ENCODE measurements at places on chromosomes 5 and 9. TPM values are rescaled to one million over a fixed set of nuclear protein-coding genes. Genes with fewer than 3 reads are reported as not detected.
A peak's percentile ranks its signal among the peaks of the same experiment; 100 is the strongest.

GRCh38 chr9:7103771-7104170 lies 346.0 kb downstream of the KDM4C start:
- DNase-seq, result no peak

DNA sequence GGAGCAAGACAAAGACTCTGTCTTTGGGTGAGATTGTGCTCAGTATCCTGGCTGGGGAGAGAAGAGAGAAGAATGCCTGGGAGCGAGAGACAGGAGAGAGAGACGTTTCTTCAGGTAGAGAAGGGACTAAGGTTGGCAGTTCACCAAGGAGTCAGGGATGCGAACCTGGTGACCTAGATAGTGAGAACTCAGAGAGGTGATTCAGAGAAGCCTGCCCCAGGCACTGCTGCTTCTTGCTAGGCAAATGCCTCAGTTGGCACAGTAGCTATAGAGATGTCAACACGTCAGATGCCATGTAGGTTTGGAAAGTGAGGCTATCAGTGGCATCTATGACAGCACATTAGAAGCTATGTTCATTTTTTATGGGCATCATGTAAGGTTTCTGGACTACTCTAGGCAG lies 231.6 kb upstream of the VLDLR start:
- no peak for DNase-seq

PKD2L2 gene
- total RNA-seq, result not detected

DNA sequence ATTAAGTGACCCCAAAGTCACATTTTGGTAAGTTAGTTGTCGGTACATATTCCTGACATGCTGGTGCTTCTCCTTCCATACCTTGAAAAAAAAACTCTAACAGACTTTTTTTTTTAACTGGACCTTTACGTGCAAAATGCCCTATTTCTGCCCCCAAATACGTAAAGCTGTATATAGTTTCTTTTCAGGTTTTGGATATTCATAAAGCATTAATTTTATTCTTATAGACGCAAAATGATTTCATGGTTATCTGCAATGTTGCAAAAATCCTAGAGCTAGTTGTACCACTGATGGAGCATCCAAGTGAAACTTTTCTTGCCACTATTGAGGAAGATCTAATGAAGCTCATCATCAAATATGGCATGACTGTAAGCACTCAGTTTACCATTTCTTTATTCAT lies 167.6 kb downstream of the NIPBL start:
- DNase-seq, result no peak

DMRT3 gene
- total RNA-seq, result not detected

GRCh38 chr9:3894772-3895171 lies 369.0 kb upstream of the RFX3 start:
- peak; percentile 94 for DNase-seq

DNA sequence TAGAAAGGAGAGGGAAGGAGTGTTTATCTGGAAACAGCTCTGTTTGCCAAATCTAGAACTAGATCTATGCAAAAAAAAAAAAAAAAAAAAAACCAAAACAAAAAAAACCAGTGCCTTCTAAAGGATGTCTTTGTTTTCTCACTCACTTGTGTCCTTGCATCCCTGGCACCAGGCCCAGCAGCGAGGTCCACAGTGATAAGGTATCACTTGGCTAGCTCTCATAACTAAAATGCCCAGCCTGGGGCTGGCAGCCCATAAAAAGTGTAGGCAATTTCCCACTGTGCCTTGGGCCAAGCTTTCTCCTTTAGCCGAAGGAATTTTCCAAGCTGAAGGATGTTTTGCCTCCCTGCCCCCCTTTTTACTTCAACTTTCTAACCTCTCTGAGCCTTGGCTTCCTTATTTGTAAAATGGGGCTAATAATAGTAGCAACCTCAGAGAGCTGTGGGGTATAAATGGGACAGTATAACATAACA lies 20.8 kb downstream of the RGS3 start:
- no peak for DNase-seq

ARHGEF28 gene
- total RNA-seq, result 90.0 TPM

DNA sequence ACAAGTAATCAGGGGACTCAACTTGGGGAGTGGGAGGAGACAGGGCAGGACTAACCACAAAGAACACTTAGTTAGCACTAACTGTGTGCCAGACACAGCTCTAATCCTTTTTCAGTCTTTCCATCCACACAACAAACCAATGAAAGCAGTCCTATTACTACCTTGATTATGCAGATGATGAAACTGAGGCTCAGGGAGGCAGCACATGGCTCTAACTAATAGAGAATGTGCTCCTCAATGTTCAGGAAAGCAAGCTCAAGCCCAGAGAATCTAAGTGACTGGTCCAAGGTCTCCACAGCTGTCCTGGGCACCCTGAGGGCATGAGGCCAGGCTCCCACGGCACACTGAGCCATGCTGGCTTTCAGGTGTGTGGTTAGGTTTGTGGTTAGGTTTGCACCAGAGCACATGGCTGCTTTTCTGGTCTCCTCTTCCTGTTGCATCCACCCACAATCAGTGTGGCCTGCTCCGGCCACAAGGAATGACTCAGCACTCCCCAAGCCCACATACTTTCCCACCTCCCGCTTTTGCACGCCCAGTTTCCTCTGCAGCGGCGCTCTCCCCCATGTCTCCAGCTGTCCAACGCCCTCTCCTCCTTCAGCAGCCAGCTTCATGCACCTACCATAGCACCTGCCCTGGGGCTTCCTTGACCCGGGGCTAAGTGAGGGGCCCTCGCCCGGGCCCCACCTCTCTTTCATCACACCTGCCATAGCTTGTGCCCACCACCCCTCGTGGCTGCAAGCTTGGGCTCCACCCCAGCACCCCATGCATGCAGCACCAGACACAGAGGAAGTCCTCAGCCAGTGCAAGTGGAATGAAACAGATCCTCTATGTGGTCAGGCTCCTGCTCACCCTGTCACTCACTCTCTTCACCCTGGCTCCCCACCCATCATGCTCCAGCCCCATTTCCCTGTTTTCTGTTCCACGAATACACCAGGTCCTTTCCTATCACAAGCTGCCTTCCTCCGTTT lies 133.1 kb downstream of the GABBR2 start:
- DNase-seq, result peak; percentile 29

GRCh38 chr5:112729630-112730029 lies 8.1 kb upstream of the APC start:
- no peak for DNase-seq

CERCAM gene
- 117 TPM for total RNA-seq

- DNase-seq, result no peak
Measured at GRCh38 chr9:36720043-36720442, 147.3 kb downstream of the MELK start.

DNA sequence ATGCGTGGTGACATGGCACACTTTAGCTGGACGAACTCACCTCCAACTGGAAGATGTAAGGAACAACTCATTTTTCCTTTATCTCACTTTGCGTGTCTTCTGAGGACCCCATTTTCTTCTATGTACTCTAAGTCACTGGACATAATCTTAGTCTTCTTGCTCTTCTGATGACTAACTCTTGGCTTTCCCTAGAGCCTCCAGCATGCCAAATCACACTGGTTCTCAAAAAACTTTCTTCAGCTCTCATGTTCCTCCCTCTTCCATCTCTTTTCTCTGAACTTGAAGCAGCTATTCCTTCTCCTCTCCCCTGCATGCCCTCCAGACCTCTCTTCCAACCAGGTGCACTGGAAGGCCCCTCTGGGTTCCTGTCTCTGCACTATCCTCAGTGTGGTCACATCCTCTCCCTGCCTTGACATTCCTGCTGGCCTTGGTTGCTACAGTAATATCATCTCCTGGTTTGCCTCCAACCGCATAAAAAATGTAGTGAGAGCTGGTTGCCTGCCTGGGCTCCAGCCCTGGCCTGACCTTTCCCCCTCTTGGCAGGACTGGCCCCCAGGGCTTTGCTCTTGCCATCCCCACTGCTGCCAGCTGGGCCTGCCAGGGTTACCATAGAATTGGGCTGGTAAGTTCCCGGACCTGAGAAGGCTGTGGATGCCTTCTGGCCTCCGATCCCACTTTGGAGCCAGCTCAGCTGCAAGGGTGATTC lies 44.8 kb upstream of the BNC2 start:
- peak; percentile 21 for DNase-seq

DNA sequence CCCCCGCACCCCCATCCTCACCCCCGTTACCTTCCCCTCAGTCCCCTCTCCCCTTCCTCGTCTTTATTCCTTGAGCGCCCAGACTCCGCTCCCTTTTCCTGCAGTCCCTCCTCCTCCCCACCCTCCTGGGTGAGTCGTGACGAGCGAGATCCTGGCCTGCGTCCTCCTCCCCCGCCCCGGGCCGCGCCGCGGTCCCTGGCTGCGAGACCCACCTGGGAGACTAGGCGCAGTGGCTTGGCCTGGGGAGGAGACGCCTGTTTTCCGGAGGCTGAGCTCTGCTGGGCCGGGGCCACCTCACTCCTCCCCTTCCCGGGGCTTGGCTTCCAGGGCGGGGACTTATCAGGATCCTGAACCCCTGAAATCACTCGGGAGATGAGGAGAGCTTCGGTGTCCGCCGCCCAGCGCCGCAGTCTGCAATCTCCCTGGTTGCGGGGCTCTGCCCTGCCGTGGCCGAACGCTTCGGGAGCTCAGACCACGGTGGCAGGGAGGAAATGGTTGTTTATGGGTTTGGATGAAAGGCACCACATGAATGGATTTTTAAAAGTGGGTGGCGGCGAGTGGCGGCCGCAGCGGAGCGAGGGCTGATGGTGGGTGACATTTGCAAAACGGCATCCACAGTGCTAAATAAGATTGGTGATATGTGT lies 984 bp downstream of the STXBP1 start:
- peak; percentile 73 for DNase-seq

- no peak for DNase-seq
Measured at GRCh38 chr9:99366621-99367020, 144.5 kb downstream of the SEC61B start.

DNA sequence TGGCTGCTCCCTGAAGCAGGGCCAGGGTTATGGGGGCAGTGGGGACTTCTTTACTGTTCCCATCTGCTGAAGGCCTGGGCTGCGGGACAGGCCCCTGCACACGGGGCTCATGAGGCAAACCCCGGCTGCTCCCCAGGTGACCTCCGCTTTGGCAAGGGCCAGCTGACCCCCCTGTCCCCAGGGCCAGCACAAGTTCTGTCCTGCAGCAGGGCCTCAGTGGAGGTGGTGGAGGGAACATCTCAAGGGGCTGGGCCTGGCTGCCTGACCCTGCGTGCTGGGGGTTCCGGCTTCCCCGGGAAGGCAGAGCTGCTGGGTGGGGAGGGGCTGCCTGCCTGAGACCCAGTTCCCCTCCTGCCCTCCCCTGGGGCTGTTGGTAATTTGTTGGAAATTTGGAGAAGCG lies 67.4 kb upstream of the RNU6ATAC start:
- no peak for DNase-seq

DNA sequence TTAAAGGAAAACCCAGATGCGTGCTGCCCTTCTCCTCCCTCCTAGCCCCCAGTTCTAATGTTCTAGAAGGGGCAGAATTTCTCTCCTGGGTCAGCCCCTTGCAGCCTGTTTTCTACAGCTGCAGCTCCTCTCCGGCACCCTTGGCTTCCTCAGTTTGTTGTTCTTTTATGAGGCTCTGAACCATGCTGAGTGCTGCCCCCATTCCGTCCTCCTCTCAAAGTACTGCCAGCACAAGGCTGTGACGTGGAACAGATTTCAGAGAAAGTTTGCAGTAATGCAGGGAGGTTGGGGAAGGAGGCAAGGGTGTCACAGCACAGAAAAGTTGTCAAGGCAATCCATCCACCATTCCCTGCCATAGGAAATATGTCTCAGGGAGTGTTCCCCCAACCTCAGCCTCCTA lies 63.3 kb downstream of the RGS3 start:
- DNase-seq, result no peak

DNA sequence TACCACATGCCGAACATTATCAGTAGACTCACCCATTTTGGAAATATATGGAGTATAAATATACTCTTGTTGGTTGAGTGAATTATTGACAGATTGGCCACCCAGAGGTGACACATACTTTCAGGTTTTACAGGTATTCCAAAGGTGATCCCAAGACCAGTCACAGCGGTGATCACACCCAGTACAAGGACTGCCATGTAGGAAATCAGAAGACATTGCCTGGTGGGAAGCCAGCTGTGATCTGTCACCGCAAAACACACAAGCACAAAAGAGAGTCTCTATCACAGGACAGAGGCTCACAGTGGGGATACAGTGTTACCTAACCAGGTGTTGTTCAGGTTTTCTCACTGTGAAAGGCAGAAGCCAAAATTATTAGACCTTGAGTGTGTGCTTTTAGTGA lies 15.8 kb downstream of the BTF3 start:
- no peak for DNase-seq

DNA sequence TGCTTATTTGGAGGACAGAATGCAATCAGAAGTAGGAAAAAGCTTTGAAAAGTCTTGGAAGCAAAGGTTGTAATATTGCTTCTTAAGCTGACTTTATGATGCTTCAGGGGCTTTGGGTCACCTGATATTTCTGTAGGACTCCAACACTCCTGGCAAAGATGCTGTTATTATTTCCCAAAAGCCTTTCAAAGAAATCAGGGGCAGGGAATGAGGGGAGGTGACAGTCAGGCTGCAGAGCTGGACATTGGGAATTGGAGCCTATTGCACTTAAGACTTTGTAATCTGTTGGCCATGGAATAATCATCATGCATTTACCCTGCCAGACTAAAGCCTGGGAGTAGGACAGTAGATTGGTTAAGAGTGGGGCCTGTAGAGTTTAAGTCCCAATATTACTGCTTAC lies 168.3 kb upstream of the IL12B start:
- no peak for DNase-seq

GRCh38 chr9:127884427-127884911 lies 7.0 kb upstream of the AK1 start:
- no peak for DNase-seq

DNA sequence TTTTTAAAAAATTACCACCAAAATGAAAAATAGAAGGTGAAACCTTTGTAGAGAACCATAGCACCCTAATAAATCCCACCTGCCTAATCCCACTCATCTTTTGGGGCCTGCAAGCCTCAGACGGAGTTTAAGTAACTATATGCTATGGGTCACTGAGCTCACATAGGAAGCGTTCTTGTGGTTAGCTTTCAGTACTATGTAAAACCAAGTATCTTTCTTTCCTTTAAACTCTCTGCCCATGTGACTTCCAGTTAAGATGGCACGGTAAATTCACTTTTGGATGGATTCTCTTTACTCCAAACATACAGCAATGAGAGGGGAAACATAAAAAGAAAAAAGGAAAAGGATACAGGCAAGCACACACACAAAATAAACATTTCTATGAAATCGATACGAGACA lies 50.9 kb downstream of the FANCC start:
- DNase-seq, result no peak

CRHBP gene
- not detected for total RNA-seq

WNT8A gene
- total RNA-seq, result not detected

GRCh38 chr9:92617195-92617813 lies 52.6 kb downstream of the IPPK start:
- DNase-seq, result no peak

GRCh38 chr5:1152771-1153282 lies 41.0 kb upstream of the SLC12A7 start:
- peak; percentile 29 for DNase-seq

- DNase-seq, result no peak
Measured at GRCh38 chr9:80134487-80134886, 562.7 kb downstream of the TLE4 start.

GRCh38 chr9:115606838-115607237 lies 488.9 kb upstream of the TNC start:
- DNase-seq, result no peak

DNA sequence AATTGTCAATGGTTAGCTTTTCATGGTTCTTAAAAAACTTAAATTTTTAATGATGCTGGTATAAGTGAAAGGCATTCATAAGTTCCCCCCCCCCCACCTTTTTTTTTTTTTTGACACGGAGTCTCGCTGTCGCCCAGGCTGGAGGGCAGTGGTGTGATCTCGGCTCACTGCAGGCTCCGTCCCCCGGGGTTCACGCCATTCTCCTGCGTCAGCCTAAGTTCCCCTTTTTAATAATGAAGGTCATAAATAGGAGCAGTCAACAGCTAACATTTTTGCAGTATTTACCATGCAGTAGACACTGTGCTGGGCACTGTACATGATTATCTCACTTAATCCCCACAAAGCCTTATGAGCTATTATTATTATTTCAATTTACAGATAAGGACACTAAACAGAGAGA lies 556.3 kb downstream of the PDE4D start:
- no peak for DNase-seq

Data from LHCN-M2 (cell line).